ENCODE measurements at places on chromosomes 12 and 14.

- DNase-seq = no peak
Observed at GRCh38 chr14:104278214-104278534, 139.8 kb downstream of the KIF26A start.

- DNase-seq = no peak
Observed at GRCh38 chr14:67602995-67603545, 3.0 kb upstream of the PIGH start.

GRCh38 chr14:35068238-35069012 is 22.4 kb downstream of the FAM177A1 start:
- DNase-seq = no peak

- DNase-seq = no peak
Observed at GRCh38 chr14:104687601-104688504, 1.6 kb upstream of the INF2 start.

GRCh38 chr12:6852651-6853354 is 853 bp downstream of the USP5 start:
- peak; percentile 50 for DNase-seq

DNA sequence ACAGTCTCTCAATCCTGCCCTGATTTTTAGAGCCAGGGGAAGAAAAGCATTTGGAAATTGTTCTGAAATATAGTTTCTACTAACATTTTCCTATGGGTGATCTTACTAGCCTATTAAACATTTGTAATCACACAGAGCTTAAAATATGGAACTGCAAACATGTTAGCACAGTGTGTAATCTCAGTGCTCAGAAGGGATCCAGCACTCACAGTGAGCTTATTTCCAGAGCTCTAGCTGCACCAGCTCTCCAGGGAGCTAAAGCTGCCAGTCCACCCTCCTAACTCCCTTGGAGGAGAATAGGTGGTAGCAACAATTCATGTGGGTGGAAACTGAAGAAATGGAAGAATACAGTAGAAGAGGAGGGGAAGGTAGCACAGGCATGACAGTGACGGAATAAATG is 64.9 kb upstream of the SYT1 start:
- no peak for DNase-seq

- no peak for DNase-seq
Observed at GRCh38 chr12:5171701-5172100, 128.0 kb downstream of the KCNA5 start.

DNA sequence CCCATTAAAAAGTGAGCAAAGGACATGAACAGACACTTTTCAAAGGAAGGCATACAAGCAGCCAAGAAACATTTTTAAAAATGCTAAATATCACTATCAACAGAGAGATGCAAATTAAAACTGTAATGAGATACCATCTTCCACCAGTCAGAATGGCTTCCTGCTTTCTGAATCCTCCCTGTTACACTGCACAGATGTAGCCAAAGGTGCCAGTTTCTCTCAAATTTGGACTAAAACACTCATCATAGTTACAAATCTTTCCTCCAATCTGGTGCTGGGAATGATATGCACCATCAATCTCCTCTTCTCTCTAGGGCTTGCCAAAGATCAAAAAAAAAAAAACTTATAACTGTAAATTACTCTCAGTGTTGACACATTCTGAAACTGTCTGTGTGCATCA is 311.8 kb upstream of the CLEC14A start:
- no peak for DNase-seq

DNA sequence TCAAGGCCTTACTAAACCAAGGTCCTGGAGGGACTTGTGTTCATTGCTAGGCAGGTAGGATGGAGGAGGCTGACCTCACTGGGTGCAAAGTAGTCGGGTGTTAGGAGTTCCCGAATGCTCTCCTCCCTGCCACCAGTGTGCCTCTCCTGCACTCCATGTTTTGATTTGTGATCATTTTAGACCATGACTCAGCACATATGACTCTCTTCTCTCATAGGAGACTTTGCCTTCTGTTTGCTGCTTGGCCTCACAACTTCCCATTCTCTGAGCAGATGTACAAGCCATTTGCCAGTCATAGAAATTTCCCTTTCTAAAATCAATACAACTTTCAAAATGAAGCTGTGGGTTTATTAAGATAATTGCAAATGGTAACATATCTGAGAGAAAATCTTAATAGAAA is 46.6 kb upstream of the LRIG3 start:
- DNase-seq = no peak

DNA sequence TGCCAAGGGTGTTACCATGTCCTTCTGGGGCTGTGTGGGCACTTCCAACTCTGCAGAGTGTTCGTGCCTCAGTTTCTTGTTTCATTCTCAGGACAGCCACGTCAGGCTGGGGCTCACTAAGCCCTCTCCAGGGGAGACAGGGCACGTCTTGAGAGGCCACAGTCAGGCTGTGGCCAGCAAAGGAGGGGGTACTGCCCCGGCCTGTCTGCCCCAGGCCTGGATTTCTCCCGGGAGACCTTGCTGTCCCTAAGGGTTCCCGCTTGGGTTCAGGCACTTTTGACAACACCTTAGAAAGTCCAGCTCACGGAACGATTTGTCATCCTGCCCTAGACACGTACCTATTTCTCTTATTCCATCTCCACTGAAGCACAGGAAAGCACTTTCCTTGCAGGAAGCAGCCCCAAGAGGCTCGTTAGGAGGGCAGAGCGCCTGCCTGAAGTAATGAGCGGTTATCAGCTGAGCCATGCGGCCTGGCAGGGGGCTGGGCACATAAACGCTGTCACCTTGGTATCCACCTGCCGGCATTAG is 290.4 kb upstream of the RTL1 start:
- no peak for DNase-seq

GRCh38 chr12:9032202-9032964 is 43.0 kb downstream of the KLRG1 start:
- no peak for DNase-seq

DNA sequence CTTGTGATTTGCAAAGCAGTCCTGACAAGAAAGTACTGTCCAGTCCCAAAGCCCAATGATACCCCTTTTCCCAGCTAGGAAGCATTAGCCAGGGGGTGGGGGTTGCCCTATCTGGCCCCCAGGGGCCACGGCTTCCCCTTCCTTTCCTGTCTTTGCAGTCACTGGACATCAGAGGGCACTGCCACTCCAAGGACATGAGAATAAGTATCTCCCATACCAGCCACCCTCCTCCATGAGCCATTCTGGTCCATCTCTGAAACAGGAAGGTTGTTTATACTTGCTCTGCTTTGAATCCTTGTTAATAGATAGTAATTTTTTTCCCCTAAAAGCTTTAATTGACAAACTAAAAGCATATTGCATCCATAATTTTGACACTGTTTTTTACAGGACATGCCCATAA is 29.7 kb downstream of the RBM19 start:
- no peak for DNase-seq
